GM12891 (cell line): ENCODE measurements at places on chromosomes 3 and 15.

DNA sequence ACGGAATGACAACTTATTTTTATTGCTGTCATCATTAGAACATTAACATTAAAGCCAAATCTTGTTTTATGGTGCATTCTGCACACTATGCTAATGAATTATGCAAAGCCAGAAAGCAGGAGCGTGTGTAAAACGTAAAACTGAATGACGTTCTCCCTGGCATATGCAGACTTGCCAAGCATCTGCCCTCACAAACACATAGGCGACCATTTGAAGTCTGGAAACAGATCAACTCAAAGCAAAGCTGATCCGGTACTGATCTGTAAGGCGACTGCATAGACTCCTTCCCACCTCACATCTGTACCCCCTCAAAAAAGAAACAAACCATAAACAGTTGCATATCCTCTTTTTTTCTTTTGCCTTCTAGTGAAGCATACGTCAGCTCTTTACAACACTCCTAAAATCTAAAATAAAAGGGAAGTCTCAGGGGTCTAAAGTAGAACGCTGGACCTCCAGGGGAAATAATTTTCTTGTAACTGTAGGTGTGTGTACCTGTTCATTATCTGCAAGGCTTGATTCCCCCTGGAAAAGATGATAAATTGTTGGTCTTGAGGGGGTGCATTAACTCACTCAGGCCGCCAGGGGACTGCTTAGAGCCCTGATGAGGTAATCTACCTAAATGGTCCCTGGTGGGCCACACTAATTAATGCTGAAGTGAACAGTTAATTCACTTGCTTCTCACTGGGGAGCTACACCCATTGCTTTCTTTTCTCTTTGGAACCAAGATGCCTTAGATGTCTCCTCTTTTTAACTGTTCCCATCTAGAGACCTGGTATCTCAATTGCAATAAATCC, 231.4 kb downstream of the CDIN1 start:
- no peak for DNase-seq

DNA sequence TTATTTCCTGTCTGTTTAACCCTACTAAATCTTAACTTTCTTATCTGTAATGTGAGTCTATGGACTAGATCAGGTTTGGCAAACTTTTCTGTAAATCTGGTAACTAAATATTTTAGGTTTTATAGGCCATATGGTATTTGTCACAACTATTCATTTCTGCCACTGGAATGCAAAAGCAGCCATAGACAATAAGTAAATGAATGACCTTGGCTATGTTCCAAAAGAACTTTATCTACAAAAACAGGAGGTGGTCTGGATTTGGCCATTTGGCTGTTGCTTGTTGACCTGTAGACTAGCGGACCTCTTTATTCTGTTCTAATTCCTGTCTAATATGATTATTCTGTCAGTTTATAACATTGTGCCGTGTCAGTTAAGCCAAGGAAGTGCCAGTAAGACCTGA, 314.2 kb downstream of the LPP start:
- DNase-seq, result no peak

DNA sequence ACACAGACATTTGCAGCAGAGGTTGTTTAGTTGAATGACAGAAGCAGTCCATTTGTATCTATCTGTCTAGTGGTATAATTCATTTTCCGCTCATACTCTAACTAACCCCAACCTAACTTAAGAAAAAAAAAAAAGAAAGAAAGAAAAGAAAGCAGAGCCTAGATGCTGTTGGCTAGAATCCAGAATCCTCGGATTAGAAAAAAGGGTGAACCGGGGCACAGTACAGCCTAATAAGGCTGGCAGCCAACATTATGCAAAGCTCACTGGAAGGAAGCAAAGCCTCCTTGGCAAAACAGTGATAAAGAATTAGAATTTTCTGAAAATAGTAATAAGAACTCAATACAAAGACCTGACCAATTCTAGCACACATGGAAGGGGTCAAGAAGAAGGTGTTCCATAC, 640.8 kb downstream of the TUSC7 start:
- DNase-seq, result no peak

- DNase-seq, result peak; percentile 25
Observed at GRCh38 chr3:52721002-52721729, 15.3 kb downstream of the SPCS1 start.

DNA sequence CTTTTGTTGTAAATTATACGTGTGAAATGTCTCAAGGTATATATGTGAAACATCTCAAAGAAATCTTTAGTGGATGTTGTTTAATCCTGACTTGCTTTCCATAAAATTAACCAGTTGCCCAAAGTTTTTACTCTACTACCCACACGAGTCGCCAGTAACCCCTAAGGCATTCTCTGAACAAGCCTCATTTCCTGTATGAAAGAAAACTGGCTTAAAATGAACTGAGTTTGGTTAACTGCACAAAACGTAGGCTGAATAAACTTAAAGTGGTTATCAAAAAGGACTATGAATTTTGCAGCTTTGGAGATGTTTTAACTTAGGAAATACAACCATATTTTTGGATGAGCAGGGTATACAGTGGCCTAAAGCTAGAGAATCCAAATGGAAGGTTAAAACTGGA, 2.7 kb upstream of the APPL1 start:
- no peak for DNase-seq

DNA sequence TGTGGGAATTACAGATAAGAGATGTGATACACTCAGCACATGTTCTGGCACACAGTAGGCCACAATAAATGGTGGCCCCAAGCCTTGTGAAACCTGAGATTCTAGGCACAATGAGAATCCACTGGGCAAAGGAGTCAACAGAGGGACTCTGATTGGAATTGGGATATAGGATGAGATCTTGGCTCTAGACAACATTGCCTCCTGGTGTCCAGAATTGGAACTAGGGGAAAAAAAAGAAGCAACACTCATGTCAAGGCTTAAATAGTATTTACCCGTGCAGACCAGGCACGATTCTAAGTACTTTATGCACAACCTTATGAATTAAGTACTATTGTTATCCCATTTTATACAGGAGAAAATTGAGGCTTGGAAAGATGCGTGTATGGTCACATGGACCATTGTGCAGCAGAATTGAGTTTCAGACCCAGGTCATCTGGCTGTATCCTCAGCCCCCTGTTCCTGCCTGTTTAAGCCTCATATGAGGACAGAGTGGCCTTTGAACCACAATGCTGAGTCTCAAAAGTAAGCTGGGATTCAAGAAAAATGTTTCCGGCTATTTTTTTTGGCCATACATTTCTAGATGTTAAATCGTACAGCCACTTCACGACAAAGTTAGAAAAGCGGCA, 124.8 kb downstream of the SV2B start:
- peak; percentile 26 for DNase-seq

- no peak for DNase-seq
Observed at GRCh38 chr3:95923496-95924210, 890.7 kb upstream of the EPHA6 start.

- DNase-seq, result no peak
Observed at GRCh38 chr15:41337631-41338522, 5.2 kb downstream of the NUSAP1 start.

DNA sequence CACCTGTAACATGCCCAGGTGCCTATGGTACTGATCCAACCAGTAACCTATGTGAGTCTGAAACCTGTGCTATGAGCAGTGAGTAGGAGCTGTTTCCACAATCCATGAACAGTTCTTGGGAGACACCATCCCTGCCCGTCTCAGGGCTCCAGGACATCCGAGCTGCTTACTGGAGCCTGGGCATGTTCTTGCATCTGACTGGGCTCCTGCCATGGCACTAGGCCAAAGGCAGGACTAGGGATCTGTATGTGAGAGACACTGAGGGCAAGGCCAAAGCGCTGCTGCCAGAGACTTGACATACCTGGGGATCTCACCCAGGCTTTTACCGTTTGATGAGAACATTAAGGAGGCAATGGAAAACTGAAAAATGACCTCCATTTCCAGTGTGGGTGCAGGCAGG, 59.8 kb downstream of the WDR76 start:
- no peak for DNase-seq

DNA sequence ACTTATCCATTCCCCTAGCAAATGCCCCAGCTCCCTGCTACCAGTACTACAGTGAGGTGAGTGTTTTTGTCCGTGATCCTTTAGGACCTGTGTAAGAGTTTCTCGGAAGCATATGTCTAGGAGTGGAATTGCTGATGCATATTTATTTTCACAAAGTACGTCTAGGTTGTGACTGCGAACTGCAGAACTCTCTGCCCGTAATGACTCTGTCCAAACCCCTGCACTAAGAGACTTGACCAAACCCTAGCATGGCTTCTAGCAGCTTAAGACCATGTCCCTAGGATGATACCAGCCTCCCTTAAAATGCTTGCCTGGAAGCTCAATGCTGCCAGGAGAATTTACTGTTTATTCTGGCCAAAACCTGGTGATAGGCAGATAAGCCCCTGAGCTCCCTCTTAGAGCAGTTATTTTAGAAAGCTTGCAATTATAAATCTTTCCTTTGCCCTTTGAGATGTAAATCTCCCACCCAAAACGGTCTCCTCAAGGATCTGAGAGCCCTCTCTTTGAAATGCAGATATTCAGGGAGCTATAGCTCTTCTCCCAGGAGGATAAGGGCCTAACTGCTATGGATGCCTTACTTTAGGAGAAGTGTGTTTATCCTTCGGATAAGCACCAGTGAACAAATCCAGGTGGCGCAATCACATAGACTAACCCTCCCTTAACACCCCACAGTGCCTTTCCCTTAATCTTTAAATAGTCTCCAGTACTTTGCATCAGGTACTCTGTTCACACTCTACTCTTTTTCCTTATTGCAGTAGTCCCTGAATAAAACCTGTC, 14.7 kb upstream of the CA12 start:
- DNase-seq, result no peak

GRCh38 chr15:52150871-52151270, 38.3 kb upstream of the BCL2L10 start:
- no peak for DNase-seq
